ENCODE measurements at places on chromosomes 13 and 19.

DNA sequence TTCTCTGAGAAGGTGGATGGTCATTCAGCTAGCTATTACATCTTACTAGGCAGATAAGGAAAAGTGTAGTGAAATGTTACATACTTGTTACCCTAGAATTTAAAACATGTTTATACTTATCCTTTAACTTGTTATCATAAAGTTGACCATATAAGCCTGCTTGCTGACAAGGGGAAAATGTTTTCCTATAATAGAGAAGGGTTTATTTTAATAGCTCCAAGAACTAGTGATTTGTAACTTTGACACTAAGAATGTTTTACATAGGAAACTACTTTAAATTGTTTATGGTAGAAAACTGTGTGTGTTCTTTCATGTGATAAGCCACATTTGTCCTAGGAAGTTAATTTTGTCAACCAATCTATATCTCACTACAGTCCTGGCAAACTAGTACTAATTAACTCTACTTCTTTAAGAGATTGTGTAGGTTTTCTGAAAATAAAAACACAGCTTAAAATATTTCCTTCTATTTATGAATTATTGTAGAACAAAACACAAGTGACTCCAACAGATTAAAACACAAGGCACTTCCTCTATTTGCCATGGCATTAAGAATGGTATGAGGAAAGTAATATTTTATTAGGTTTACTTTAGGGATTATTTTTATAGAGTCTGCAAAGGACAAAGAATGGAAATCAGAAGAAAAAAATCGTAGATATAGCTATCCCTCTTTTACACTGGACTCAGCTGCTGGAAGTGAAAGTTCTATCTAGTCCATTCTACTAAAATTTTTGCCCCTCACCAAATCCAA is 233.3 kb upstream of the NBEA start:
- no peak for DNase-seq

- DNase-seq, result no peak
These were observed 223.2 kb upstream of the PCDH17 start for GRCh38 chr13:57408312-57408711.

- DNase-seq, result no peak
These were observed 18.1 kb downstream of the DGKH start for GRCh38 chr13:42066542-42066941.

GRCh38 chr19:1354970-1355567 is 28.6 kb upstream of the NDUFS7 start:
- peak; percentile 29 for DNase-seq

- DNase-seq, result no peak
These were observed 9.5 kb downstream of the MIER2 start for GRCh38 chr19:335072-335471.
